Stimulated activated CD8-positive, alpha-beta memory T cell treated with anti-CD3 and anti-CD28 coated beads, Interleukin-4, amount 100 ng/mL, for 1 hour (primary cell): ENCODE measurements at places on chromosomes 2 and 18.

DNA sequence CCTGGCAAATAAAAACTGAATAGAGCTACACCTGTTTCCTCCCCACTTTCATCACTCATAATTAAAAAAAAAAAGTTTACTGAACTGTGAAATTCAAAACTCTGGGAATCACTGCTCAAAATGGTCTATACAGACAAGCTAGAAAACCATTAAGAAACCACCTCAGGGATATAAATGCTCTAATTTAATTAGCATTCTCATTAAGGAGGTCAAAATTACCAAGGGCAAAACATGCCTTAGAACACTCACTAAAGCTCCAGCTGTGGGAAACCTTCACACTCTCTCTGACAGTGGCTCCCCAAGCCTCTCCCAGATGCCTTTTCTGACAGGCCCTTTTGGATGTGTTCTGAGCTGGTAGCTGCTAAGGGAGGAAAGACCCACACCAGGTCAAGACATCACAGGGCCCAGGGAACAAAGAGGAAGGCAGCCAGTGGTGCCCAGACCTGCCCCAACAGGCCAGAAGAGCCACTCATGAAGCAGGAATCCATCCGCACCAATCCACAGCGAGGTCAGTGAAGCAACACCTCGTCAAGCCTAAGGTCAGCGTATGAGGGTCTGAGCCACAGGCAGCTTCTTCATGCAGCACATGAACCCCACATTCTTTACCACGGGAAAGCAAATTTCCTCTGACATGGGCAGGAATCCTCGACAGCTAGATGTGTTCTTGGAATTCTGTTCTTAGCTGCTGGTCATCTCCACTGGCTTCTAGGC is 35.6 kb downstream of the XDH start:
- DNase-seq: no peak

GRCh38 chr2:60527762-60528161 is 25.7 kb downstream of the BCL11A start:
- no peak for DNase-seq

GRCh38 chr2:141605163-141605562 is 525.7 kb downstream of the LRP1B start:
- no peak for DNase-seq

GRCh38 chr2:33372940-33373553 is 103.4 kb upstream of the RASGRP3 start:
- DNase-seq: no peak
